ENCODE measurements at places on chromosomes 3 and 15.

DNA sequence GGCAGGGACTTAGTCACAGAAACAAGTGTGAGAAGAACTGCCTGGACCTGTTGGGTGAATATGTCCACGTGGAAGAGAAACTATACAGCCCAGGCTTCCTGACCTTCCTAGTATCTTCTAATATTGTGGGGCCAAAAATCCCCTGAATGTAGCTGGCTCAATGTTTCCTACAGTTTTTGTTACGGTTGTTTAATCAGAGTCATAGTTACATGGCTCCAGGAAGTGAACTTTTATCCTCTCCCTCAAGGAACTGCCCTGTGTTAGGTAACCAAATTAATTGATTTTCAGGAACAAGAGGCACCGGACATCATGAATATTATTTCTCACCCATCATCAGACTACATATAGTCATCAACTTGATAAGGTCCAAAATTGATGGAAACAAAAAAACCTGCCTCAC, 59.0 kb downstream of the ANXA2 start:
- DNase-seq: no peak

- DNase-seq: no peak
Measured at GRCh38 chr3:163481738-163482137, 1596.6 kb downstream of the SI start.

GRCh38 chr3:146496726-146497125, 27.4 kb upstream of the PLSCR2 start:
- no peak for DNase-seq

- DNase-seq: no peak
Measured at GRCh38 chr15:58889363-58889762, 44.1 kb downstream of the SLTM start.

- DNase-seq: no peak
Measured at GRCh38 chr3:152243301-152243711, 25.4 kb upstream of the MBNL1 start.

DNA sequence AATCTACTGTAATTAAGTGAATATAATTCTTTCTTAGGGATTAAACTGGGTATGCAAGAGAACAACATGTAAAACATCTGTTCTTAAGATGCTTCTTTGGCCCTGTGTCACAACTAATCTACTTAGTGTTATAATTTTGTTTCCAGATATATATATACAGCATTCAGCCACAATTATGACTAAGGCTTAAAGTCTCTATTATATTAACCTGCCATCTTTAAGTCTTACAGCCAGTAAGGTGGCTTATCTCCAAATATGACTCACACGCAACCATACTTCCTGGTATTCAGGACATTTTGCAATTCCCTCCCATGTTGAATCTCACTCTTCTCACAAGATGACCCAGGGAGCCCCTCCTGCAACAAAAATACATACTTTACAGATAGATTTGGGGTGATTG, 6.6 kb upstream of the KBTBD8 start:
- DNase-seq: no peak

DNA sequence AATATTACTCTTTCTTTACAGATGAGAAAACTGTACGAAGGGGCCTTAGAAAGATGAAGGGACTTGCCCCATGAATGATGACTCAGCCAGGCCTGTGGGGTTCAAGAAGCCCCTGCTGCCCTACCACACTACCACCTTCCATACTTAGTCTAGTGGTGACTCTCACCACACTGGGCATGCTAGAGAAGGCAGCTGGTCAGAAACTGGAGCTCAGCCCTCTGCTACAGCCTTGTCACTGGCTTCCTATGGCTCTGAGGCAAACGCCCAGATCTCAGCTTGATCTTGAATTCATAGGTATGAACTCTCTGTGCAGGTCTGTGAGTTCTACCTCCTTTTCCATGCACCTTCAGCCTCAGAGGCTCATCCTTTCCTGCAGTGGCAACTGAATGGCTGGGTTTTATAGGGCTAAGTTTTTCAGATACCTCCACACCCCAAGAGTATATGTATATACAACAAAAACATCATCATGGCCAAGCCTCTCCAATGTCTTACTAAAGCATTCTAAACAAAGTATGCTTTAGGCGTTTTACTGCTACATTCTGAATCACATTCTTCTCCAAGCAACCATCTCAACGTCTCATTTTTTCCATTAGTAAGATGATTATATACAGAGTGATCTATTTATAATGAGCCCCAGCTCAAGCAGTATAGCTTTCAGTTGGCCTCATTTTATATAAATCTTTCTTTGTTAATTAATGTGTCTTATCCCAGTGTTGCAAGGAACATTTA, 234.1 kb downstream of the GREM1 start:
- no peak for DNase-seq

GRCh38 chr15:31563421-31563820, 236.8 kb downstream of the KLF13 start:
- no peak for DNase-seq

DNA sequence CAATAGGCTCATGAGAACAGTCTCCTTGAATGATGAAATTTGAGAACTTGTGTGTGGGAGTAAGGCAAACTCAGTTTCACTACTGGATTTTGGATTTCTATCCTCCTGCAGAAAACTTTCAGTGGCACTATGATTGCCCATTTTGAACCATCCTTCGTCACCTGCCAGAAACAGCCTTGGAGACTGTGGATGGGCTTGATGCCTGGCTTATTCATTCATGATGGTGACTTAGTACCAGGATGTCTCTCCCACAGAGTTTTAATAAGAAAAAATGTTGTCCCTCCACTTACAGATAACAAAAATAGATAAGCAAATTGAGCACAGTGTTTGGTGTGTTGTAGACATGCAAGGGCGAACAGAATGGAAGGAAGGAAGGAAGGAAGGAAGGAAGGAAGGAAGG, 53.5 kb upstream of the CPNE4 start:
- no peak for DNase-seq

DNA sequence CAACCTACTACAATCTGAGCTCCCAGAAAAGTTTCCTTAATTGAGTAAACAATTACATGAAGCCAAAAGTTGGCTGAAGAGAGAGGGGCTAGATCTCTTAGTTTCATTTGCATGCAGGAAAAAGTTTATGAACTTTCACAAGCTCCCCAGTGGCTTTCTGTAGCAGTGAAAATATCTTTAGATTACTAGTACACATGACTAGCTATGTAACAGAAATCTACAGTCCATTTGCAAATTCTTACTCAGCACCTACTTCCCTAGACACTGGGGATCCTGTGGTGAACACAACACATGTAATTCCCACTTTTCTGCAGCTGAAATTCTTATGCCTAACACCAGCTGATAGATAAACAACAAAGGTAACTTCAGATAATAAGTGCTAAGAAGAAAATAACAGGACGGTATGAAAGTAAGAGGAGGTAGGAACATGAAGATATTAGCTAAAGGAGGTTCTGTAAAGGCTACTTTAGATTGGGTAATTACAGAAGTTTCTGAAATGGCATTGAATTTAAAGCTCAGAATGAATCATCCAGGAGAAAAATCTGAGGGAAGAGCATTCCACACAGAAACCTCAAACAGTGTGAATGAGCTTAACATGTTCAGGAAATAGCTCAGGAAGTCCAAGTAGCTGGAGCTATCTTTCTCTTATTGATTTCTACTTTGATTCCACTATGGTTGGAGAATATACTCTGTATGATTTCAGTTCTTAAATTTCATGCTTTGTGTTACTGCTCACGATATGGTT, 204.8 kb downstream of the MAGI1 start:
- no peak for DNase-seq

- no peak for DNase-seq
Measured at GRCh38 chr3:141655801-141656200, 82.3 kb upstream of the RNF7 start.

- no peak for DNase-seq
Measured at GRCh38 chr3:67515778-67516177, 138.6 kb downstream of the SUCLG2 start.

DNA sequence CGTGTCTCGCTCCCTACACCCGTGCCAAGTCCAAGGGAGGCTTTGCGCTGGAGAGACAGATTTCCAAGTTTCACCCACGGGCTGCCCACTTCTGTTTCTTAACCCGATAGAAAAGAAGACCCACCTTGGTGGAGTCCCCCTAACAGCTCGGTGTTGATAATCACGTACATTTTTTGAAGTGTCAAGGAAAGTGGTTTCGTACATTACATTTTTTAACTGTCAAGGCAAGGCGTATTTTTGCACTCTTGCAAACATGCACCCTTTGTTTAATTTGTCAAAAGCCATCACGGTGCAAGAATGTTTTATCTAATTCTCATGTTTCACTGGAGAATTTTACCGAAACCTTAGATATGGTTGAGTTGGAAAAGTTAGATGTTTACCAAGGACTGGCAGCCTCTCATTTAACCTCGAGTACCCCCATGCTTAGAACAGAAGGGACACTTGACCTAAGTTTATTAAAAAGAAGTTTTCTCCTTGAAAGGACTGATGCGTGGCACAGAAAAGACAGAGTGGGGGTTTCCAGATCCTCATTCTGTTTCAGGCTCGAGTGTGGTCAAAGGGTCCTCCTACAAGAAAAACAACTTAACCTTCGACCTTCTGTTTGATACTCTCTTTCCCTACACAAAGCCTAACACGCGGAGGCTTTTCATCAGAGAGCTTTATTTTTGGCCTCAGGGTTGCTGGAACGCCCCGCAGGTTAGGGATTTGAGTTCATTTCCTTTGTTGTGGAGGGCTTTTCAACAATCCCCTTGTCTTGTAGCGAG, 882 bp downstream of the GXYLT2 start:
- DNase-seq: no peak

GRCh38 chr3:142929109-142929508, 34.4 kb downstream of the PAQR9 start:
- peak; percentile 34 for DNase-seq

- DNase-seq: no peak
Measured at GRCh38 chr15:63044645-63045464, 2.3 kb downstream of the TPM1 start.

GRCh38 chr3:123467046-123467445, 18.2 kb upstream of the ADCY5 start:
- no peak for DNase-seq

- no peak for DNase-seq
Measured at GRCh38 chr15:95911570-95912279, 418.8 kb upstream of the NR2F2 start.

DNA sequence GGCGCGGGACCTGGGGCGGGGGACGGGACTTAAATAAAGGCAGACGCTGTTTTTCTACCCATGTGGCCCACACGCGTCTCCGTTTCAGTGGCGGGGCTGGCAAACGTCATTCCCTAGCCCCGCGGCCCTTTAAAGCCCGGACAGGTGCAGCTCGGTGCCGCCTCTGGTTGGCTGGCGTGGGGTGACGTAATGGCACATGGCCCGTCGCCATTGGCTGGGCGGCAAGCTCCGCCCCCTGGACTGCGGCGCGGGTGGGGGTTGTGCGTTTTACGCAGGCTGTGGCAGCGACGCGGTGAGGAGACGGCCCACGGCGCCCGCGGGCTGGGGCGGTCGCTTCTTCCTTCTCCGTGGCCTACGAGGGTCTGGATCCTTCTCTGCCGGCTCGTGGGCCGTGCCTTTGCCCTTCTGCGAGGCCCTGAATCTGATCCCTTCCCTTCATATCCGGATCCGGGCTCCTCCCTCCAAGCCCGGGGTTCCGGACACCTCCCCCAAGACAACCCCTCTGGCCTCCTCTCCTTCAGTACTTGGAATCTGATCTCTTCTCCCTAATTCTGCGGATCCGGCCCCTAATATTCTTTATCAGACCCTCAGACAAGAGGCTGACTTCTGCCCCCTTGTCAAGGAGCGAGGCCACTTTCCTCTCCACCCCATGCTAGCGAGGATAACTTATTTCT, at the start of gene CRELD1:
Gene CRELD1 (plus strand): TSS at position 274 of the 674 bp plus-strand sequence. CDS start 605 bp downstream, outside the sequence.
- peak; percentile 97 for DNase-seq

- DNase-seq: no peak
Measured at GRCh38 chr15:76391847-76392246, 55.3 kb downstream of the ISL2 start.

- no peak for DNase-seq
Measured at GRCh38 chr3:113297287-113297686, 85.9 kb downstream of the BOC start.

DNA sequence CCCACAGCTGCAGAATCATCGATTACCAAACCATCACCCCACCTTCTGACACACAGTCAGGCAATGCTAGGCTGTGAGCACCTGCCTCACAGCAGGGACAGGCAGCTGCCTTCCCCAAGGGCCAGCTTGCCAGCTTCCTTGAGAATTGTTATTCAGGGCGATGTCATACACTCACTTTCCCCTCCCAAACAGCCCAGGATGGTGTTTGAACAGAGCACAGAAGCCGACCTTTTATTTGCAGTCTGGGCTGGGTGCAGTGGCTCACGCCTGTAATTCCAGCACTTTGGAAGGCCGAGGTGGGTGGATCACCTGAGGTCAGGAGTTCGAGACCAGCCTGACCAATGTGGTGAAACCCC, 84.5 kb upstream of the HERC1 start:
- DNase-seq: no peak

GRCh38 chr3:33146791-33147445, 33.1 kb downstream of the CRTAP start:
- no peak for DNase-seq

DNA sequence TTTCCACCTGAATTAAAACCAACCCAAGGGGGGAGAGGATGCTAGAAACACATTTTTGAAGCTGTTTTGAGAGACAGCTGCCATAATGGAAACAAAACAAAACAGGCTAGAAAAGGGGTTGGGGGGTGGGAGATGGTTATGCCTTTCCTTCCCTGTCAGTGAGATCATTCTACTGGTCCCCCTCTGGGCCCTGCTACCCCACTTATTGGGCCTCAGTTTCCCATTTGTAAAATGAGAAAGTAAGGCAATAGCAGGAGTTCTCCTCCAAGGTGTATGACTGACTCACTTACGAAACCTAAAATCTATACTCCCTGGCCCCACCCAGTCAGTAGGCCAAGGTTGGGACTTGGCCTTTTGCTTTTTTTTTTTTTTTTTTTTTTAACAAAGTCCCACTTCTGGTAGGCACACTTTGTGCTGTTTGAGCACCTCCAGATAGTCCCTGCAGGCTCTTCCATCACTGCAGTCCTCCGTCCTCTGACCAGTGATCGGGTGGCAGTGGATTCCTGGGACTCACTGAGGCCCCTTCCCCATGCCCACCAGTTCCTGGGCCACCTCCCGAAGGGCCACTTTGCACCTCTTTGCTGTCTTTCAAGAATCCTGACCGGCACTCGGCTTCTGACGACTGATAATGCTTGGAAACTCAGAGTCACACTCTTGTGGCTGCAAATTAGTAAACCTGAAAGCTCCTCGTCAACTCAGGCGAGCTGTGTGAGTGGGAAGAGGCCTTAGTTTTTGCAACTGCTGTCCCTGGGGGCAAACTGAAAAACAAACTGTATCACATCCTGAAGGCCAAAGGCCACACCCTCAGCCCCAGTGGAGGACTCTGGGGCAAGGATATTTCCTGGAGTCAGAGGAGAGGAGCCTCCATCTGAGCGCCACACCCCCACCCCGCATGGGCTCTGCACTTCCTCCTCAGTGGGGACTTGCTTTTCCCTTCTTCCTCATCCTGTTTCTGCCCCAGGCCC, 6.7 kb upstream of the PSTPIP1 start:
- peak; percentile 83 for DNase-seq

- no peak for DNase-seq
Measured at GRCh38 chr3:132517311-132517710, 79.8 kb upstream of the ACKR4 start.

GRCh38 chr3:94972066-94972465, 909.2 kb downstream of the NSUN3 start:
- no peak for DNase-seq

- DNase-seq: no peak
Measured at GRCh38 chr3:45986303-45986982, 9.2 kb downstream of the FYCO1 start.

Measured in stimulated activated CD4-positive, alpha-beta T cell treated with anti-CD3 and anti-CD28 coated beads, Interleukin-4, amount 100 ng/mL, for 24 hours (primary cell).